ENCODE measurements at places on chromosomes 16 and 17.

DNA sequence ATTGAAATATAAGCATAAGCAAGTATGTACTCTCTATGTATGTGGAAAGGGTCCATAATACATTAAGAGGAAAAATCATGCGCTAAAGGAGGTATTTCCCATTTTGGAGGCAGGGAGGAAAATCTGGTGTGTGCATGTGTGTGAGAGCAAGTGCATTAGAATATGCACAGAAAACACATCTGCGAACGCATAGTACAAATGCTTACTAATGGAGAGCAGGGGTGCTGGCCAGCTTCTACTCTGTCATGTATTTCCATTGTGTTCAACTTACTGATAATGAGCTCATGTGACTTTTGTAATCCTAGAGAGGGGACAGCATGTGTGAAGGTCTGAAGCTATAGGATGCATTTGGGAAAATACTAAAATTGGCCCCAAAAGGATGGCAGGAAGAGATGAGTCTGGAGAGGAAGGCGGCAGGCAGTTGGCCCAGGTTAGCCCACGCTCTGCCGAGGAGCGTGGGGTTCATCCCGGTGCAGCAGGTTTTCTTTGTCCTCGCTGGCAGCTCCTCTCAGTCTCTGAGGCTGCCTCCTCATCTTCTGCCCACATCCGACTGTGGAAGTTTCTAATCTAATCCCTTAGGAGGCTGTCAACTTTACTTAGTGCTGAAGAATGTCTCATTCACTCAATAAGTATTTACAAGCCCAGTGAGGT, 17.8 kb upstream of the KSR1 start:
- H3K4me3 ChIP-seq = no peak overlapping the region
- no peaks in the 10 kb centered on the region for H3K36me3 ChIP-seq
- H3K27me3 ChIP-seq = no peaks in the 10 kb centered on the region
- H3K4me1 ChIP-seq = peaks cover 7% of the 10 kb centered on the region
- DNase-seq = no peak

DNA sequence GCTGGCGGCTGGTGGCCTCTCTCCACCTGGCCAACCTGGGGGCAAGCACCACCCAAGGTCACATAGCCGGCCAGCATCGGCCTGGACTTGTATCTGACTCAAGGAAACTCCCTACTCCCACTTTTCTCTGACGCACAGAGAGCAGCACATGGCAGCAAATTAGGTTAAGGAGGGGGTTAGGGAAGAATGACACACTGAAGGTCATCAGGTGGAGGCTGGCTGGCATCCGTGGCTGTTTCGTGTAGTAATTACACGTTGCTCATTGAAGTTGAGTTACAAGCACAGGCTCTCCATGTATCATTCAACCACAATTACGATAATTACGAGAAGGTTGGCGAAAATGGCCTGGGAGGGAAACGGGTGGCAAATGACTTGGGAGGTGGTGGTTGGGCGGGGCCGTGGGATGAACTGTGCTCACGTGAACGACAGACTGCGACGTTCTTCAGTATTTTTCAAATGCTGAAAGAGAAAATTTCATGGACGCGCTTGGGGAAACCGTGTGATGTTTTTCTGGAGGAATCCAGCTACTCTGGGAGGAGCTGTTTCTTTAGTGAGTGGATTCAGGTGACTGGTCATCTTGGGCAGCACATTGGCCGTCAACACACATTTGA, 4.0 kb upstream of the METRNL start:
- peaks cover 34% of the 10 kb centered on the region for H3K4me1 ChIP-seq
- H3K36me3 ChIP-seq = no peaks in the 10 kb centered on the region
- H3K4me3 ChIP-seq = no peak overlapping the region
- no peak for DNase-seq
- peaks cover 15% of the 10 kb centered on the region for H3K27me3 ChIP-seq
- H3K27ac ChIP-seq = no peak overlapping the region

DNA sequence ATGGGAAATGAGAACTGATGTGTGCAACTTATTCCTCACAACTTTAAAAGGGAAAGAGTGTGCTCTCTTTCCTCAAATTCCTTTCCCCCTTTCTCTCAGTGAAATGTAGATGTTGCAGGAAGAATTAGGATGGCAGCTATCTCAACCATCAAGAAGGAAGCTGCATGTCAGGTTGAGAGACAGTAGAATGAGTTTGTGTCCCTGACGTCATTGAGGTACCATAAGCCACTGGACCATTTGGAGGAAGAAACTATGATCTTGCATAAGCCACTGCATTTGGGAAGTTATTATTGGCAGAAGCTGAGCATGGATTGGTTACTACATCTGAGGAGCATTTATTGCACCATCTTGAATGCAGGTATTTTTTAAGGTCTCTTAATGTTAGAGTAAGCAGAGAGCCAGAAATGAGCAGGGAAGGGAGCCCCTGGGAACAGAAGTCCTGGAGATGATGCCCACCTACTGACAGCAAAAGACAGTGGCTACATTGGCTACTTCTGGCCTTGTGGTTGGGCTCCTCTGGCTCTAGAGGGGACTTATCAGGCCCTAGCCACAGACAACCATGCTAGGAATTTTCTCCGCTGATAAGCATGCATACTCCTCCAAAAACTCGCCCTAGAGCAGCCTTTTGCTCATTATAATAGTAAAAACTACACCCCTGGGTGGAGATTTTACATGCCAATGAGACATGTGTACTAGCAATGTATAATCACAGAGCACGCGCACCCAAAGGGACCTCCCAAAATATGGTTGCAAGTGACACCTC, 249.0 kb upstream of the SALL1 start:
- no peak overlapping the region for H3K27ac ChIP-seq
- H3K4me3 ChIP-seq = no peak overlapping the region
- no peaks in the 10 kb centered on the region for H3K4me1 ChIP-seq
- no peaks in the 10 kb centered on the region for H3K27me3 ChIP-seq

GRCh38 chr17:72622661-72623433, 469.6 kb downstream of the SLC39A11 start:
- no peak overlapping the region for H3K27ac ChIP-seq
- H3K36me3 ChIP-seq = peaks cover 12% of the 10 kb centered on the region
- no peak for DNase-seq
- no peak overlapping the region for H3K4me3 ChIP-seq
- peaks cover 60% of the 10 kb centered on the region for H3K27me3 ChIP-seq
